ENCODE measurements at places on chromosomes 5 and 9.
A peak's percentile ranks its signal among the peaks of the same experiment; 100 is the strongest.

DNA sequence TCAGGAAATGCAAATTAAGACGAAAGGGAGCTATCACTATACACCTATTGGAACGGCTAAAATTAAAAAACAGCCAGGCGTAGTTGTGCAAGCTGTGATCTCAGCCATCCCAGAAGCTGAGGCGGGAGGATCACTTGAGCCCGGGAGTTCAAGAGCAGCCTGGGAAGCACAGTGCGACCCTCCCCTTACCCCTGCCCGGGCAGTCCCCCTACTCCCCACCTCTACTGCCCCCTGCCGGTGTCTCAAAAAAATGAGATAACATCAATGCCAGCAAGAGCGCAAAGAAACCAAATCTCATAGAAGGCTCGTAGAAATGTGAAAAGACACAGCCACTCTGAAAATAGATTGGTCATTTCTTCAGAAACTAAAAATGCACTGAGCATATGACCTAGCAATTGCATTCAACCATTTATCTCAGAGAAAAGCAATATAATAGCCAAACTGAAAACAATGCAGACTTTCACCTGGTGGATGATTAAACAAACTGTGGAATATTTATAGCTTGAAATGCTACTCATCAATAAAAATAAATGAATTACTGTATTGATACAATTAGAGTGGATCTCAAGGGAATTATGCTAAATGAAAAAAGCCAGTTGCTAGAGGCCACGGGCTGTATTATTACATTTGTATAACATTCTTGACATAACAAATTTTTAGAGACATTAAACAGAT lies 20.6 kb downstream of the OR2V2 start:
- no peak for DNase-seq

DNA sequence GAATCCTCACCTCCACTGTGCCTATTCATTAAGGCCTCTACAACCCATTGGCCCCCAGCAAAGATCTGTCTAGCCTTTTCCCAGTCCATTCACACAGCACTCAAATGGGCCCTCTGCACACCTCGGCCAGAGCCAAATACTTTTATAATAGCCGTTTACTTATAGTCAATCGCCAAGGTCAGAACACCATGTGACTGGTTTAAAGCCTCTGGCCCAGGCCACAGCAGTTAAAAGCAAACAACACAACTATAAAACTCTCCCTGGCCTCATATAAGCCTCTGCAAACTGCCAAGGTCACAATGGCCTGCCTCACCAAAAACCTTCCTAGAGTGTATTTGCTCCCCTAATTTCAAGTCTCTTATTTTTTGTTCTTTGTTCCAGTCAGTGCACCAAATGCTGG lies 562.6 kb downstream of the CAAP1 start:
- DNase-seq, result no peak

DNA sequence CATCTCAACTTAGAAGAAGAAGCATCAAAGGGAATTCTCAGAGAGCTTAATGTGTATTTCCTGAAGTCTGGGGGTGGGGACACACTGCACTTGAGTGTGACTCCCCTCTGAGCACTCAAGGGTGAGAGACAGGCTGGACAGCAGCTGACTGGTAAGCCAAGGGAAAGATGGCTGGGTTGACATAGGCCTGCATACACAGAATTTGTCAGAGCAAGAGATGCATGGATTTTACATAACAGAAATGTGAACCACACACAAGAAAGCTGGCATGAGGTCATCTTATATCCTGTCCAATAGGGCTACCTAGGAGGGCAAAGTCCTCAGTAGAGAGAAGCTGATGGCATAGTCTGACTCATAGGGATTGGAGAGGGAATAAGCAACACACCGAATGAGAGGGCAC lies 114.3 kb upstream of the EPB41L4A start:
- DNase-seq, result no peak

GRCh38 chr9:136787690-136788400 lies 3.3 kb upstream of the TMEM141 start:
- DNase-seq, result peak; percentile 76

GRCh38 chr9:109342878-109343277 lies 22.0 kb upstream of the EPB41L4B start:
- no peak for DNase-seq

- no peak for DNase-seq
These were observed 132.4 kb upstream of the MEF2C start for GRCh38 chr5:89015409-89015808.

Data from ovary (tissue), 10 donors.